Activated CD8-positive, alpha-beta memory T cell treated with anti-CD3 and anti-CD28 coated beads for 1 hour (primary cell): ENCODE measurements at places on chromosomes 2 and 18.
A peak's percentile ranks its signal among the peaks of the same experiment; 100 is the strongest.

DNA sequence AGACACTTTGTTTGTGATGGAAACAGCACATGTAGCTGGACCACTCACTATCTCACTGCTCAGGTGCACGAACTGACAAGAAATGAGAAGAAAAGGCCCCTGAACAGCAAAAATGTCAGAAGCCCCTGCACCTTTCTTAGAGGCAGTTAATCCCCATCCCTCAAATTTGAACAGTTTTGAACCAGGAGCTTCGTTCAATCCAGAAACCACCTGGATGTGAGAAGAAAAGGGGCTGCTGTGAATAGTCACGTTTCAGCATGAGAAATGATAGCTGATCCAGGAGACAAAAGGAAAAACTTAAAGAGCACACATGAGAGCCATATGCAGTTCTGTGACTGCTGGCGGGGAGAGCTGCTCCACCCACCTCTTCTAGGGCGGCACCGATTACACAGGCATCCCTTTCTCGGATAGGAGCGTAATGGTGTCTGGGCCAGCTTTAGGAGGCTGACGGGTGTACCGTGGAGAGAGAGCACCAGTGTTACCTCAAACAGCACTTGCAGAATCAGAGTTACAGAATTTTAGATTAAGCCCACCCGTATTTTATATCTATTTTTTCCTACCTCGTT lies 117.0 kb upstream of the EML6 start:
- no peak for DNase-seq

DNA sequence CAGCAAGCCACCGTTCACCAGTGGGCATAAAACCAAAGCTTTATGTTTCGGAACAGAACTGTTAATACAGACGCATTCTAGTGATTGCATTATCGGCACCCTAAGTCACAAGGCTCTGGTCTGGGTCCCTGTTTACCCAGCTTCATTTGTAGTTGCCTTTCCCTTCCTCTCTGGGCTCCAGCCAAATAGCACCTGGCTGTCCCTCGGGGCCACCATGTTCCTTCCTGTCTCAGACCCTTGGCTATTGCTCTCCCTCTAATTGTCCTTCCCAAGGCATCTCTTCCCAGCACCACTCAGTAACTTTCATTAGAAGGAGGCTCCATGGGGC lies 75.3 kb downstream of the SDC1 start:
- no peak for DNase-seq

- peak; percentile 3 for DNase-seq
These were observed at the start of gene ERICH2 for GRCh38 chr2:170770008-170770605. Gene ERICH2, plus strand, starts transcription at chr2:170770378. Its CDS starts 304 bp downstream, at chr2:170770682.

DNA sequence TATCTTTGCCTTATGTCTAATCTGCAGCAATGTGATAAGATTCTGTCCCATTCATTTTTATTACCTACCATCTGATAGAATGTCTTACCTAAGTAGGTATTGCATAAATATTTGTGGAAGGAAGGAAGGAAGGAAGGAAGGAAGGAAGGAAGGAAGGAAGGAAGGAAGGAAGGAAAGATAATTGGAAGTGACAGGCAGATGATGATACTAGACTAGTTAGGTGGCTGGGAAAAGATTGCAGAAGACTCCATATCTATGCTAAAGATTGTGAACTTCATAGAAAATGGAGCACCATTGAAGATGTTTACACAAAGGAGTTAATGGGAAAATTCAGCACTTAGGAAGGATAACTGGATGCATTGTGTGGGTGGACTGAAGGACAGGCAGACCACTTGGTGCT lies 909.0 kb downstream of the EPHA4 start:
- DNase-seq: no peak

GRCh38 chr2:13106302-13106701 lies 389.6 kb downstream of the TRIB2 start:
- no peak for DNase-seq

DNA sequence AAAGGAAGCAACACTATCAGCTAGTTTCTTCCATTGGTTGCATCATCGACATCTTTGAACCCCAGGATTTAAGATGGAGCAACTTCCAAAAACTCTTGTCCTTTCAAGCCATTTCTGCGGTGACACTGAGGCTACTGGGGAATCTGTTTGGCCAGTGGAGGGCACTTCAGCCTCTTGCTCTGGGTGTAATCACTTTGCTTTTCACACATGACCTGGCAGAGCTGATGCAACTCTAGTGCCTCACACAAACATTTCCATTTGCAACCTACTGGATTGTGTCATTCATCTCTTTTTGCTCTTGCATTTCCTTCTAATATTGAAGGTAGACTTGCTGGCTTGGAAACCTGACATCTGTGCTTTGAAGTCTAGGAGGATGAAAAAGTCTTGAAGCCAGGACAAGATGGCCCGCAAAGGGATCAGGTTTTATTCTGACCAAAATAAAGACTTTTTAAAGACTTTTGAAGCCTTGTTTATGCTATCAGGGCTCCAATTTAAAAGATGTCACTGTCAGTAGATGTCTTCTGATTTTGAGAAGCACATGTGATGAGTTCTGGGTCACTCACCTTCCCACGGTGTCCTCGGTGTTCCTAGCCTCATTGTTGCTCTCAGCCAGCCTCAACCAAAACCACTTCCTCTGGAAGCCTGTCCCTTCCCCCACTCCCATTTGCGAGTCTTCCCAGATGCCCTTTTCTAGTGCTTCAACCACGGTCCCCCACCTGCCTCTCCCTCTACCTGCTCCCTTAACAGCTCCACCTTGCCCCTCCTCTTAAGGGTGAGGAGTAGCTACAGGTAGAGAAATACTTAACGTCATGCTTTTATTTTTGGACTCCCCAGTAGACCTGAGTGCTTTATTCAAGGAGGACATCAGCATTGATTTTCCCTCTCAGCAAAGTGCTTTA lies 69.7 kb upstream of the KCNE4 start:
- no peak for DNase-seq

GRCh38 chr18:74797577-74798151 lies 200.0 kb downstream of the ZNF407 start:
- DNase-seq: no peak

DNA sequence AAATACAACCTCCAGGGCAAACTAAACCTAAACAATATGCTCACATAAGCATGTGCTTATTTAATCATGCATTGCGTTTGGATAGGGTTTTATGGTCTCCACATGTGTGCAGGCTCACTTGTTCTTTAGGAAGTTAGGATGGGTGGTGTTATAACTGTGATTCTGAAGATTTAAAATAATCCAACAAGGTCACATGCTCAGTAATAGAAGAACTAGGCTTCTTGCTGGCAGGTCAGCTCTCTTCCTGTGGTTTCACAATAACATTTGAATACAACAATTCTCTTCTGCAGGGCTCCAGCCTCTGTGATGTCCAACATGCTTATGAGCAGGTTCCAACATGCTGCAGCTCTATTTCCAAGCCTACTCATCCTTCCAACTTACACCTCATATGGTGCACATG lies 84.0 kb downstream of the MYL12B start:
- DNase-seq: no peak

DNA sequence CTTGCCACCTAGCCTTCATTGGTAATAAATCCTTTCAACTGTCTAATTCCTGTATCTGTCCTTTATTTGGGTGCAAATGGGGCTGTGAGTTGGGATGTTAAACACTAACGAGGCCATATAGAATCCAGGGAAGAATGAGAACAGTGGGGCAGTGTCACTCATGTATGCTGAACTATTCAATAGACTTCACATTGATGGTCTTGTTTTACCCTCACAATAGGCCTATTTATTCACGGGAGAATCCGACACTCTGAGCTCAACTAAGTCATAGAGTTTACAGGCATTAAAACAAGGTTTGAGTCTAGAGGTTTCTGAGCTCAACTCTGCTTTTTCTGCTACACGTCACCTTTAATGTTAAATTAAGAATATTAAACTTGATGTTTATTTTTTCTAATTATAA lies 421.6 kb downstream of the SOX11 start:
- DNase-seq: no peak

DNA sequence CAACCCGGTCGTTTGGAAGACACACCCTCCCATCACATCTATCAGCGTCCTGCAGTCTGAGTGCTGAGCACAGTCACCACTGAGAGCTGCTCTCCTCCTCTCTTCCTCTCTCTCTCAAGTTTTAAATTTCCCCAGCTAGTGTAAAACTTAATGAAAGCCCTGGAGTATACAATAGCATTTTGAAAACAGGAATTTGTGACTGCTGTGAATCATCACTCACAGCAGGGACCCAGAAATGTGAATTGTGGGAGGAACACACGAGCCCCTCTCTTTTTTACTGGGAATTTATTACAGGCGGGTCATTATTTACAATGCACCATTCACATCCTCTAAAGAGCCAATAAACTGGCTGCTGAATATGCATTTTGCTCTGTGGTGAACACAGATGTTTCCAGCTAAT lies 185.0 kb upstream of the SMIM21 start:
- no peak for DNase-seq

- DNase-seq: no peak
These were observed 78.6 kb downstream of the HAUS1 start for GRCh38 chr18:46182633-46183358.

DNA sequence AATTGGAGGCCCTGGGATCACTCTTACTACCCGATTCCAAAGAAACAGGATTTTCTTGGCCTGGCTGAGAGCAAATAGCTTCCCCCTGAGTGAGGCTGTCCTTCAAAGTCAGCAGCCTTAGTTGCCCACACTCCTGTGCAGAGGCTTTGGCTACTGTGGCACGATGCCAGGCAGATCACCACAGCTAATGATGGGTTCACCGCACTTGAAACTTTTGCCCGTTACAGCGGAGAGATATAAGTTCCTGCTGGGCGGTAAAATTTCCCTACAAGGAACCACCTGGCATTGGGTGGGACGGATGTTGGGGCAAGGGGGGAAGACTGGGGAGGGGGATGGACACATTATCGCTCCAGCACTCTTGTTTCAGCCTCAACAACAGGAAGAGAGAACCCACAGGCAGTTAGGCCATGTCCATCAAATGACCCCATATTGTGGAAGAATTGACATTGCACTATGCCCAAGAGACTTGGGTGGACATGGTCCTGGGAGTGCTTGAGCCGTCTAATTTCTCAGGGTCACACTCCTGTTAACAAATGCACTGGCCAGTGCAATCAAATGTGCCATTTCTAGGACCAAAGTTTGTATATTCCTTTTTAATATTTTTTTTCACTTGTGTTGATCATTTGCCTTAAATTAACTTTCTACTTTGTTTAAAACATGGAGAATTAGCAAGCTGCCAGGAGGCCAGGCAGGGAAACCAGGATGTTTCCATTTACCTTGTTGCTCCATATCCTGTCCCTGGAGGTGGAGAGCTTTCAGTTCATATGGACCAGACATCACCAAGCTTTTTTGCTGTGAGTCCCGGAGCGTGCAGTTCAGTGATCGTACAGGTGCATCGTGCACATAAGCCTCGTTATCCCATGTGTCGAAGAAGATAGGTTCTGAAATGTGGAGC lies 4.4 kb downstream of the IL1B start:
- no peak for DNase-seq

- no peak for DNase-seq
These were observed 485.2 kb downstream of the PTPRM start for GRCh38 chr18:8052237-8052701.

GRCh38 chr18:3172097-3172496 lies 47.7 kb downstream of the MYOM1 start:
- no peak for DNase-seq

- no peak for DNase-seq
These were observed 71.1 kb downstream of the EXOC6B start for GRCh38 chr2:72754628-72755320.

DNA sequence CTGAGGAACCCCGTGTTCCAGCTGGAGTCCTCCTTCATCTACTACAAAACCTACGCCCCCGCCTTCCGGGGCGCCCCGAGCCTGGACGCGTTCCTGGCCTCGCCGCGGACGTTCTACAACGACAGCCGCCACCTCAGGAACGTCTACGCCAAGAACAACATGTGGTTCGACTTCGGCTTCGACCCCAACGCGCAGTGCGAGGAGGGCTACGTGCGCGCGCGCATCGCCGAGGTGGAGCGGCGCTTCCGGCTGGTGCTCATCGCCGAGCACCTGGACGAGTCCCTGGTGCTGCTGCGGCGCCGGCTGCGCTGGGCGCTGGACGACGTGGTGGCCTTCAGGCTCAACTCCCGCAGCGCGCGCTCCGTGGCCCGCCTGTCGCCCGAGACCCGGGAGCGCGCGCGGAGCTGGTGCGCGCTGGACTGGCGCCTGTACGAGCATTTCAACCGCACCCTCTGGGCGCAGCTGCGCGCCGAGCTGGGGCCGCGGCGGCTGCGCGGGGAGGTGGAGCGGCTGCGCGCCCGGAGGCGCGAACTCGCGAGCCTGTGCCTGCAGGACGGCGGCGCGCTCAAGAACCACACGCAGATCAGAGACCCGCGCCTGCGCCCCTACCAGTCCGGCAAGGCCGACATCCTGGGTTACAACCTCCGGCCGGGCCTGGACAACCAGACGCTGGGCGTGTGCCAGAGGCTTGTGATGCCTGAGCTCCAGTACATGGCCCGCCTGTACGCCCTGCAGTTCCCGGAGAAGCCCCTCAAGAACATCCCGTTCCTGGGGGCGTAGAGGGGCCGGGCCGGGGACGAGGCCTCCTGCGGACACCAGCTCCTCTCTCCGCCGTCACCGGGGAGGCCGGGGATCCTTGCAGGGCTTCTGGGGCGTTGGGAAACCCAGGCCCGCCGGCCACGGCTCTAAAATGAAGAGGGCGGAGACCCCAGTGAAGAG lies 5.3 kb upstream of the NEU4 start:
- DNase-seq: no peak

- no peak for DNase-seq
These were observed 266.5 kb downstream of the PTGR3 start for GRCh38 chr18:74942319-74942910.

DNA sequence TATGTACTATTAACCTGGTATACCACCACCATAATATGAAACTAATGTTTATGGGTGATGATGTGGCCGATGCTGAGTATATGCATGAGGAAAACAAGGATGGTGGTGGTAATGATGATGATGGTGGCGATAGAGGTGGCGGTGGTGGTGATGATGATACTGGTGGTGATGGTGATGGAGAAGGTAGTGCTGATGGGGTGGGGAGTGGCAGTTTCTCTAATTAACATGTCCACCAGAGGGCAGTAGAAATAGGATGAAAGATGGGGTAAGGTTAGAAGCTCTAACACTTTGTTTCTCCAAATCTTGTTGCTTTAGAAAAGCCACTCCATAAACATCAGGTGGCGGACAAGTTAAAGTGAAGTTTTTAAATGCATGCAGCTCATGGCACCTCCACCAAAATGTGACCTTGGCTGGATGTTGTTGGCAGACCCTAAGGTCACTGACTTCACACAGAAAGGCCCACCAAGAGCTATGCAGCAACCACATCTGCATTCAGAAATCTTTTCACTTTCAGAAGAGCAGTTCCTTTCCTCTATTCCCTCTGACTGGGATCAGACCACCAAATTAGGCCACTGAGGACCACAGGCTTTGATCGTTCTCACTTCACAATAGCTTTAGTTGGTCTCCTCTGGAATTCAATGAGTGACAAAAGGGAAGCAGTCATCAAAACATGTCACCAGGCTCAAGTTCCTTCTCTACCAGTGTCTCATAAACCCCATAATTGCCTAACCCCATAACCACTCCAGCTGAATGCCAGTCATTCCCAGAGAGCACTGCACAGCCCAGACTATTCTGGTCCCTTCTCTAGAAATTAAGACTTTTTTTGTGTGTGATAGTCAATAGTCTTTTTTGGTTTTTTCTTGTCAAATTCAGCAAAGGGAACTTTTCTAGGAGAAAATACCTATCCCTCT lies 7.5 kb upstream of the BCL11A start:
- no peak for DNase-seq

- no peak for DNase-seq
These were observed 70.8 kb downstream of the ACAA2 start for GRCh38 chr18:49742316-49743116.
